ENCODE measurements at places on chromosomes 11 and 22.

- no peak for DNase-seq
Measured at GRCh38 chr22:44848296-44848741, 95.9 kb downstream of the ARHGAP8 start.

DNA sequence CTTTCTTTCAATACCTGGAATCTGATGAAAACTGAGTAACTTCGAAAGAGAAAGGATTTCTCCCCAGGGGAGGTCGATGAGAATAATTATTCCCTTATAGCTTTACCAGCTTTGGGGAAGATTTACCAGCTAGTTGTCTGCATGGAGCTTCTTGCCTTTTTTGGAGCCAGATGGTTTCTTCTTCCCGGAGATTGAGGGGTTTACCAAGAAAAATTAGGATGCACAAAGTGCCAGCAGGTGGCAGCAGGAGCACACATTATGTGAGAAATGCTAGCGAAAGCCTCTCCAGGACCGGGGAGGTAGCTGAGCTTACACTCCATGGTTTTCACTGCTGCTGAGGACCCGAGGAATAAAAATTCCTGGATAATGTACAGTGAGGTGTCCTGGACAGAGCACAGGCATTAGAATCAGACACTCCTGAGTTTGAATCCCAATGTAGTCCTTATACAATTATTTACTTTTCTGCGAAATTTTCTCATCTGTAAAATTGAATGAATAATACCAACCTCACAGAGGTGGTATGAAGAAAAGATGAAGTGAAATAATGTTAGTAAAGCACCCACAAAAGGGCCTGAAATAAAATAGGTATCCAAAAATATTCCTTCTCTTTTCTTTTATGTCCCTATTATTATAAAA is 46.0 kb upstream of the PARVA start:
- DNase-seq, result peak; percentile 85

GRCh38 chr11:85394283-85394682 is 232.9 kb downstream of the DLG2 start:
- DNase-seq, result no peak

- DNase-seq, result no peak
Measured at GRCh38 chr11:90288212-90288821, 65.5 kb upstream of the CHORDC1 start.

DNA sequence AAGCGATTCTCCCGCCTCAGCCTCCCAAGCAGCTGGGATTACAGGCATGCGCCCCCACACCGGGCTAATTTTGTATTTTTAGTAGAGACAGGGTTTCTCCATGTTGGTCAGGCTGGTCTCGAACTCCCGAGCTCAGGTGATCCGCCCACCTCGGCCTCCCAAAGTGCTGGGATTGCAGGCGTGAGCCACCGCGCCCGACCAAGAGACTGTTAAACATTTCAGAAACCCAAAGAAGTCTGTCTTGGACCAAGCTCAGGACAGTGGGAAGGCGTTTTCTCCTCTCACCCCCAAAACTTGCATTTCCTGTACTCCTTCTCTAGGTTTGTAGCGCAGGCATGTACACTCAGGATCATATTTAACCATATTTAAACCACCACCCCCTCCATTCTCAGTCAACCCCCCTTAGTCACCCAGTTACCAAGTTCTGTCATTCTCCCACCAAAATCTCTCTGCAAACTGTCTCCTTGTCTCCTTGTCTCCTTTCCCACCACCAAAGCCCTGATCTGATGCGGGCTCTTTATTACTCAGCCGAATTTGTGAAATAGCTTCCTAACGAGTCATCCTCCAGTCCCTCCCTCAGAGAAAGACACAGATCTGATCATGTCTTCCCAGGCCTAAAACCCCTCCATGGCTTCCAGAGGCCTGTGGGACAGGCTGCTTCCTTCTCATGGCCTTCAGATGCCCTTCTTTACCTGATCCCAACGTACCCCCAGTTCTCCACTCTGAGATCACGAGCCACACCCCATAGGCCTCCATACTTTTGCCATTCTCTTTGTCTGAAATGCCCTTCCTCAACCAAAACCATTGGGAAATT is 29.0 kb upstream of the CREB3L1 start:
- no peak for DNase-seq

GRCh38 chr11:132318421-132319157 is 948.2 kb downstream of the NTM start:
- no peak for DNase-seq

DNA sequence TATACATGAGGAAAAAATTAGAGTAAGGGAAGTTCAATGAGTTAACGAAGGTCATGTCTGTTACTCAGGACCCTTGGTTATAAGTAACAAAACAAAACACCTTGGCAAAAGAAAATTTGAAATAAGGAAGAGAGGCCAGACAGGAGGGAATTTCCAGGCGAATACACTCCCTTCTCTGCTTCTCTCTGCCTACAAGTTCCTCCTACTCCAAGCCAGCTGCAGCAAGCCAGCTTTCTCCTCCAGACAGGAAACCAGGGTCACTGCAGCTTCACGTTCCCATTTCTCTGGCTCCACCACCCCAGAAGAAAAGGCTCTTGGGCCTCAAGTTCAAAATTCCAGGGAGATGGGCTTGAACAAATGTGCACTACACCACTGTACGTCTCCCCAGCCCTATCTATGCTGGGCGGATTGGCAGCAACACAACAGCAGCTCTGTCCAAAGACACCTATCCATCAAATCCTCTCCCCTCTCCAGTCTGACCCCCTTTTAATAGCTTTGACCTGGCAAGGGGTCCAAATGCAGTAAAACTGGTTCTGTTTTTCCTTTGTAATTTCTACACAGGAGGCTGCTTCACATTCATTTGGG is 27.7 kb downstream of the SMCO4 start:
- no peak for DNase-seq

DNA sequence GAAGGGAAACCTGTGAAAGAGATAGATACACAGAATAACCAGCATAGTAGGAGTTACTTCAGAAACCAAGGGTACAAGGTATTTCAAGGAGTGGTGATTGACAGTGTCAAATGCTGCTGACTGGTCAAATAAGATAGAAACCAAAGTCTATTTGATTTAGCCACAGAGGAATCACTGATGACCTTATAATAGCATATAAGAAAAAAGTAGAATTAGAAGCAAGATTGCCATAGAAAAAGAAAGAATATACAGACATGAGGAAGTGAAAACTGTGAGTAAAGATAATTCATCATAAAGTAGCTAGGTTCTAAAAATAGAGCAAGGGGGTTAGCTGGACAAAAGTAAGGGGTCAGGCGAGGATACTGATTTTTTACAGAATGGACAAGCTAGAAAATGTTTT is 14.2 kb downstream of the ZBTB44 start:
- no peak for DNase-seq

GRCh38 chr11:70769106-70769505 is 370.8 kb downstream of the CTTN start:
- DNase-seq, result no peak

GRCh38 chr11:88474655-88475054 is 137.1 kb upstream of the CTSC start:
- no peak for DNase-seq

GRCh38 chr11:47248304-47248663 is 330 bp downstream of the ACP2 start:
- DNase-seq, result no peak

- DNase-seq, result no peak
Measured at GRCh38 chr11:119258983-119259382, 52.8 kb downstream of the CBL start.
